ENCODE measurements at places on chromosomes 12 and 14.

DNA sequence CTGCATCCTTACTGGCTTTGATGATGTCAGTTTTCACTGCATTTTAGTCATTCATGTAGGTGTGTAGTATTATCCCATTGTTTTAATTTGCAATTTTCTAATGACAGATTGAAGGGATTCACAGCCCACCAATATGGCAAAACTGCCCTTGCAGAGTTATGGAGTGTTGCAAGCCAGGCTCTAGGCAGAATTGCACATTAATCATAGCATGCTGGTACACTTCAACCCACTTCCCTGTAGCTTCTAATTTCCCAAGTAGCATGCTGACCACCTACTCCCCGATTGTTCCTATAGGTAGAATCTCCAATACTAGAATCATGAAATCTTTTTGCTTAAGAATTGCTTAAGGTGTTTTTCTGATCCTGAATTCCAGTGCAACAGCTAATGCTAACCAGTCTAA is 5.2 kb upstream of the RNASE6 start:
- DNase-seq = no peak

DNA sequence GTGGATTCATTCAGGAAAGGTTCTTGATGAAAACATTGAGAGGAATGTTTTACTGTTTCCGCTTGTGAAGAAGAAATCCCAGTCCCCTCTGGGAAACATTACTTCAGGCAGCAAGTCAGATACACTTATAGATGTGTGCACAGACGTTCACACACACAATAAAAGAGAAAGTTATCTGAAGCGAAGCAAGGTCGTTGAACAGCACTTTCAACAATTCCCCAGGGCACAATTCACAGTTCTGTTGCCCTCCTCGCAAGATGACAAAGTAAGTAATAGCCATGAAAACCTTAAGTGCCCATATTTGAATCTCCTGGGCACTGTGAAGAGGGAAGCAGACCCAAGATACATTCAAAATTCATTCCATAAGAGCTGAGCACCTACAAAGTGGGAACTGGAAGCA is 156.6 kb upstream of the CAND1 start:
- DNase-seq = no peak

DNA sequence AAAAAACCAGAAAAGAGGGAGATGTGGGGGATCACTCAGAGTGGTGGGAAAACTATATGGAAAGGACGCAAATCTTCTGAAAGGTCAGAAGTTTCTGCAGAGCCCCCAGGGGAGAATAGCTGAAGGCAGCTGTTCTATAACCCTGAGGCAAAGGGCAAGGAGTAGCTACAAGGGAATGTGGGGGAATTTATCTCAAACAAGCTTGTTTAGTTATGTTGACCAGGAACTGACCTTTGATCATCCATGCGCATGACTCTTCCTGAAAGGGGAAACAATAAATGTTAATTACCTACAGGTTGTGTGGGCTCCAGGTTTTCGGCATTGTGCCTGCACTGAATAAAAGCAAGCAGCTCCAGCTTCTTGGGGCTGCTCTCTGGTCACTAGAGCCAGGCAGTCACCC is 968.5 kb downstream of the AACS start:
- no peak for DNase-seq

DNA sequence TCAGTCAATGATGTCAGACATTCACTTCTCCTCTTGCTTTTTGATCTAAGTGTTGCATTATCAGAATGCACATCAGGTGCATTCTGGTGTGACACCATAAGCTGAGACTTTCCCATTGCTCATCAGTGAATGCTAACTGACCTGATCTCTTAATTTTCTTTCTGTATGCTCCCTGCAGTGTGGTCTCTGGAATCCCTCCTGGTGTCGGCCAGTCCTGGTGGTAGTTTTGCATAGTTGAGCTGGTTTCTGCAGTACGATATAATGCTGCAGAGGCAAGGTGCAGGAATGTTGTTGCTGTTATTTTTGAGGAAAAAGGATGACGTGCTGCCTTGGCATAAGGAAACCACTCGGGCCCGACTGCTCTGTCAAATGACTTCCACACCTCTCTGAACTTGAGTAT is 11.0 kb upstream of the SRP54 start:
- no peak for DNase-seq

DNA sequence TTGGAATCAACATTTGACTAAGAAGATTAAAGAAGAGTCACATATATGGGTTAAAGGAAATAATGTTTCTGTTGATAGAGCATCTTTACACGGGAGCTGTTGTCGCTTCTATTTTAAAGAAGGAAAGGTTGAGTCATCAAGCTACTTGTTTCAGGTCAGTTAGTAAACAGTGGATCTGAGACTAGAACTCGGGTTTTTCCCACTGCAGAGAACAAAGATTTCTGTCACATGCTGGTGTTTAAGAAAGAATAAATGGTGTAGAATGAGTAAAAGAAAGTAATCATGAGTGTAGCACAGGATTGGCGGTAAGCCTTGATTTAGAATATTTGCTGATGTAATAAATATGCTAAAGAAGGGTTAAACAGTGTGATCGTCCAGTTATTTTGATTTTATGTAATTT is 455.5 kb downstream of the AEBP2 start:
- DNase-seq = no peak

GRCh38 chr12:20376984-20377383 is 8.6 kb downstream of the PDE3A start:
- DNase-seq = no peak

- no peak for DNase-seq
Measured at GRCh38 chr12:54053003-54053750, 458 bp upstream of the HOXC4 start.

DNA sequence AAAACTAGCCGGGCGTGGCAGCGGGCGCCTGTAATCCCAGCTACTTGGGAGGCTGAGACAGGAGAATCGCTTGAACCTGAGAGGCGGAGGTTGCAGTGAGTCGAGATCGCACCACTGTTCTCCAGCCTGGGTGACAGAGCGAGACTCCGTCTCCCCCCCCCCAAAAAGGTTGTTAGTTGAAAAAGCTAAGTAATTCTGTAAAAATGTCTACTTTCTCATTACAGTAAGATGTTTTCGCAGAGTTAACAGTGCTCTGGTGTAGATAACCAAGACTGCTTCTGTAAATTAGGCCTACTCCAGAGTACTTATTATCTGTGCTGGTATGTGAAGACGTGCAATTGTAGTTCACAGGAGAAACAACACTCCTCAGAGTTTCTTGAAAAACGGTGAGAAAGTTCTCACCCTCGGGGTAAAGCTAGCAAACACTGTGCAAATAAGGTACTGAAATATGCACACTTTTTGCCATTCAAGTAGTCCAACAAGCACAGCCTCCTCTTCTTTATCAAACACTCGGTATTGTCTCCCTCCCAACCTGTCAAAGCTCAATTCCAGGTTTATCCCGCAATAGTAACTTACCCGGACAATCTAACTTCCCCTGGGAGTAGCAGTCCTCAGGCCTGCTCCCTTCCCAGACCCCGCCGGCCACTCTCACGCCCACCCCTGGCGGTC is 974 bp downstream of the BTBD7 start:
- no peak for DNase-seq

DNA sequence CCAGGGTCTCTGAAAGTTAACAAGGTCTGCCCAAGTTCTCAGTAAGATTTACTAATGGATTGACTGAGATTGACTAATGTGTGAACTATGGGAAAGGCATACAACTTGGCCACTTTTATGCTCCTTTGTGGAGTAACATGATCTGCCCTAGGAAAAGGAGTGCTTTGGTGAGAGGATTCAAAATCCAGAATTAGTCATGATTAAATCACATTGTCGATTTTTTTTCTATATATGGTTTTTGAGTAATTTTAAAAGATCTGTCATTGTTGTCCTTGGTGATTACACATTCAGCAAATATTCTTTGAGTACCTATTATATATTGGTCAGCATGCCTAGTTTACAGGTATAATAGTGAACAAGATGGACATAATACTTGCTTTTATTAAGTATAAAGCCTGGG is 147.7 kb upstream of the SYT10 start:
- no peak for DNase-seq

DNA sequence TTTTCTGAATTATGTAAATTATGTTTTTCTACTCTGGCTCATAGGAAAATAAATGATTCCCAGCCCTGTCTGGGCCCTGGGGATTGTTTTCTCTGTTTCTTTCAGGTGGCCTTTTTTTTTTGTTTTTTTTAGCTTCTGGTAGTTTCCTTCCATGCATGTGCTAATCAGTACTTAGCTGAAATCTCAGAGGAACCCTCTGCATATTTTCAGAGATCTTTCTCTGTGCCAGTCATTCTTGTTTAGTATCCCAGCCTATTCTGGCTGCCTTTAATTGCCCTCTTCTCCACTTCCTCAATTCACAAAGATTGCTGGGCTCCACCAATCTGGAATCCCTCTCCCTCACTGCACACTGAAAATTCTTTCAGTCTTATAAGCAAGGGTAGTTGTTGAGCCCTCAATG is 46.9 kb downstream of the CNOT2 start:
- no peak for DNase-seq

GRCh38 chr12:93022603-93023340 is 93.7 kb upstream of the EEA1 start:
- DNase-seq = no peak
